ENCODE measurements at places on chromosomes 6 and 20.

- DNase-seq = no peak
These were observed 119.0 kb downstream of the RTN4IP1 start for GRCh38 chr6:106510090-106510970.

- no peak for DNase-seq
These were observed 75.8 kb downstream of the BCKDHB start for GRCh38 chr6:80182308-80182707.

DNA sequence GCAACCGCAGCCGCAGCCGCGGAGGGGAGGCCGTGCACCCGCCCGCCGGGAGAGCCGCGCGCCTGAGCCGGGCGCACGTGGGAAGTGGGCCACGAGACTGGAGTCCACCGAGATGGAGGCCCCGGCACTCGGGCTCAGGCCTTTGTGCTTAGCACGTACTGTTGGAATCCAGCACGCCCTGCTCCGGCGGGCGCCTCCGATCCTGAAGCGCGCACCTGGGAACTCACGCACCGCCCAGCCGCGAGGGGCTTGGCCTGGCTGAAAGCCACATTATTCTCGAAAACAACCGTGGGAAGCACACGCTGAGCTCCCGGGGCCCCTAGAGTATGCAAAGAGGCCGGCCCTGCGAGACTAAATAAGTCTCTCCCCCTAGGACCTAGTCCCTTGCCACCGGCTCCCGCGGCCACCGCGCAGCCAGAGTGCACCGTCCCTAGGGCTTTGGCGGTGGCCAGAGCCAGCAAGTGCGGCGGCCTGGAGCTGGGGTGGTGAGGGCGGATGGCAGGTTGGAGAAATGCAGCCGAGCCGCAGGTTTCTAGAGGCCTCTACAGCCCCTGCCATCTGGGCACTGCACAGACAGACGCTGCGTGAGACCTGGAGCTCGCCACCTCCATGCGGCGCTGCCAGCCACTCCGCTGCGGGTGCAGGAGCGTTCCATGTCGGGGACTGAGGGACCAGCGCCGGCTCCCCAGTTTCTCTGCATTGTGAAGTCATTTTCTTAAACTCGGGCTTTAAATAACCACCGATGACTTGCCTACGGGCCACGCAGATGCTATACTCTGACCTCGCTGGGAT, 42.0 kb upstream of the LY86 start:
- no peak for DNase-seq

DNA sequence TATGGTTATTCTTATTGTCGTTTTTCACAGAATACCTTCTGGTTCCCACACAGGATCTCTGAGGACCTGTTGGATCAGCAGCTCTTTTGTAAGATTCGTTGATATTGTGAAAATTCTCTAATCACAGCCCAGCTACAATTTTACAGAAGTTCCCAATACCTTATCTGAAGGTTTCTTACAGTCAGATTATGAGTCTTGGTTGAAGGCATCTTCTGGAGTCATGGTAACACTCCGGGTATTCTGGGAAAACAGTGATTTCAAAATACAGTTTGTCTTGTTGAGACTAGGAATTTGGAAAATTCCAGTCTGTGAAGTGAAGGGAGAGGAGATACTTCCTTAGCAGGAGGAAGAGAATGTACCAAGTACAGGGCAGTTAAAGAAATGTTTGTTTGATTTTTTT, 22.2 kb upstream of the HLA-C start:
- DNase-seq = no peak

GRCh38 chr20:44643596-44644229, 7.8 kb downstream of the ADA start:
- DNase-seq = no peak

GRCh38 chr6:44833248-44833647, 445.7 kb downstream of the CDC5L start:
- DNase-seq = no peak

DNA sequence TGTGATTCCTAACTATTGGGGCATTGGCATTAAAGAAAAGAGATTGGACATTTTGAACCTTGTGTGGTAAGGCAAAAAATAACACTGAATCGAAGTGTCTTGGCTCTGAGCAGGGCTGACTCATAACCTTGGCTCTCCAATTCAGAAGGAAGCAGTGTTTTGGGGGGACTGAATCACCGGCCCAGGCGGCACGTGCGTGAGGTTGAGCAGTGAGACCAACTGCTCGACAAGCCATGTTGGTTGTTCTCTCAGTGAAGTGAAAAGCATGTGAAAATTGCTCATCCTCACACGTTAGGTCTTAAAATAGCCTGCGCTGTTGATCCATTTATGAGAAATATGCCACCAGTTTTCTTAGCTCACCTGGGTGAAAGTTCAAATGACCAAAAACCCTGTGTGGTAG, 137.8 kb upstream of the SPACA1 start:
- DNase-seq = no peak

GRCh38 chr6:152503546-152503945, 133.6 kb downstream of the SYNE1 start:
- no peak for DNase-seq

DNA sequence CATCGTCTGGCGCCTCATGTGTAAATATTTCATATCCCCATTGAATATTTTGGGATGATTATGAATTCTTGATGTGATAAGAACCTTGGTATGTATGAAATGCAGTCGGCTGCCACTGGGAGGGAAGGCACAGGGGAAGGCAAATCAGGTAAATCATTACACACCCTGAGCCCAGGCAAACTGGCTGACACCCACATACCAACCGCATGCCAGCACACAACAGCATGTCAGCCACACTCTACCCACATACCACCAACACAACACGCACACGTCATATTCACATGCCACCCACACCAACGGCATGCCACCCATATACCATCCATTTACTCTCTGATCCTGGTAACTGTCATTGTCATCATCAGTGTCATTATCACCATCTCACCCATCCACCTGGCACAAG, 28.3 kb upstream of the MDGA1 start:
- no peak for DNase-seq

GRCh38 chr6:91781946-91782345, 1195.1 kb upstream of the MAP3K7 start:
- no peak for DNase-seq

GRCh38 chr6:42100029-42100901, 42.2 kb downstream of the C6orf132 start:
- no peak for DNase-seq

- DNase-seq = no peak
These were observed 188.9 kb downstream of the PLCB1 start for GRCh38 chr20:8321001-8321400.

DNA sequence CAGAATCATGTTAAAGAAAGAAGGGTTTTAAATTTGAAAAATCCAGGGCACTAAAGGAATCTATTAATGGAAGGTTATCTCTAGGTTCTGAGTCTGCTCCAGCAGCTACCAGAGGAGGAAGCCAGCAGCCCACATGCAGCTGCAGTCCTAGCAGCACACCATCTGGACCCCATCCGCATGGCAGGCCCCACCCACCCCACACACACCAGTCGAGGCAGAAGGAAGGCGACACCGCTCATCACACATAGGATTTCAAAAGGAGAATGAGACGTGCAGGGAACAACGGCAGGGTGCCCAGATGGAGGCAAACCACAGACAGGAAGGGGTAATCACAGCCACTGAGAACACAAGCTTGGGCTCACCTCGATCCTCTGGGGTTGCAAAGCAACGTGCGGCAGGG, 78.9 kb downstream of the GINS1 start:
- DNase-seq = no peak

DNA sequence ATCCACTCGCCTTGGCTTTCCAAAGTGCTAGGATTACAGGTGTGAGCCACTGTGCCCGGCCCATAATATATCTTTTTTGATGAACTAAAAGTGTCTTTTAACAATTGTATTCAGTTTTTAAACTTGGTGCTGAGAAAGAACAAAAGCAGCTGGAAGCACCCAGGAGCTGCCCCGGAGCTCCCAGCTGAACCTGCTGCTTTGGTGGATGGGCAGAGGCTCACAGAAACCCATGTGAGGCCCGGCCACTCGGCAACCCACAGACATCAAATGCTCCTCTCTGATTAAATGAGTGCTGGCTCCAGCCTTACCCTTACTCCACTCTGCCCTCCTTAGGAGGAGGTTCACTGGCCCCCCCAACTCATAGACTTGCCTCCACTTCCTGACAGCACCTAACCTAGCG, 59.4 kb upstream of the FRMD1 start:
- no peak for DNase-seq

DNA sequence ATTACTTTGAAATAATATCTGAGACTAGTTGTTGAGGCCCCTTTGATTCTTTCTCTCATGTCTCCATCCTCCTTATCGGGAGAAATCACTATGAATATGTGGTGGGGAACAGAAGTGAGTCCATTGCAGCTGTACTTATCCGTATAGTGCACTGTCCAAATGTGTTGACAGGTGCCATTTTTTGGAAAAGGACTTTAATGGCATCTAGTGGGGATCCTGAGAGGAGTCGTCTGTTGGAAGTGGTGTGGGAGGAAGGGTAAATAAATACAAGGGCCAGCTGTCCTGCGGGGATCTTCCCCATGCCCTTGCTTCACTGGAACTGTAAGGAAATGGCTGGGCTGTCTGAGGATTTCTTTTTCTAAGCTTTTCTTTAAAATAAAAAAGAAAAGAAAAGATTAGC, 19.4 kb downstream of the TPX2 start:
- DNase-seq = no peak

DNA sequence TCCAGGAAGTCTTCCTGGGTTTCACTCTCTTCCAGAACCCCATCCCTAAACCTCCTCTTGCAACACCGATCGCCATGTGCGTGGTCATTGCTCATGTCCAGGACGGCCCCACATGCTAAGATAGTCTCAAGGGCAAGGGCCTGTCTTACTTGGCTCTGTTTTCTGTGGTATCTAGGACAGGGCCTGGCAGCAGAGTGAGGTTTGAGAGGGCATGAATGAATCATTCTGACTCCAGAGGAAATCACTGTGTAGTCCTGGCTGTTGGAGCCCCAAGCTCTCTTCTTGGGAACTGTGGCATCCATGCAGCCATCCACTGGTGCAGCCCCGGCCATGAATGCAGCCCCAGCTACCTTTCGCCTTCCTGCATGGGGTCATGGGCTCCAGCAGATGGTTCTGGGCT, 12.4 kb downstream of the SIRPA start:
- no peak for DNase-seq

DNA sequence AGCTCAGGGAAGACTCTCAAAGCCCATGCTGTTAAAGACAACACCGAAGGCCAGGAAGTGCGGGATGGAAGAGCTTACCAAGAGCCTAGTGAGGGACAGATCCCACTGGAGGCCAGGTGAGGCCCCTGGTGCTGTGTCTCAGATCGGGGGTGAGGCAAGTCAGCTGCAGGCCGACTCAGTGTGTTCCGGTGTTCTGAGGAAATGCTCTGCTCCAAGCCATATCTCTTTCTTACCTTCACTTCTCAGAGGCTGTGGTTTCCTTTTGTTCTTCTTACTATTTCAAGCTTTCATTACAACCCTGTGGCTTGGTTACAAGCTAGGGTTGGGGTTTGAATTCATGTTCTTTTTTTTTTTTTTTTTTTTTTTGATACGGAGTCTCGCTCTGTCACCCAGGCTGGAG, 114.3 kb upstream of the ZFP64 start:
- no peak for DNase-seq

DNA sequence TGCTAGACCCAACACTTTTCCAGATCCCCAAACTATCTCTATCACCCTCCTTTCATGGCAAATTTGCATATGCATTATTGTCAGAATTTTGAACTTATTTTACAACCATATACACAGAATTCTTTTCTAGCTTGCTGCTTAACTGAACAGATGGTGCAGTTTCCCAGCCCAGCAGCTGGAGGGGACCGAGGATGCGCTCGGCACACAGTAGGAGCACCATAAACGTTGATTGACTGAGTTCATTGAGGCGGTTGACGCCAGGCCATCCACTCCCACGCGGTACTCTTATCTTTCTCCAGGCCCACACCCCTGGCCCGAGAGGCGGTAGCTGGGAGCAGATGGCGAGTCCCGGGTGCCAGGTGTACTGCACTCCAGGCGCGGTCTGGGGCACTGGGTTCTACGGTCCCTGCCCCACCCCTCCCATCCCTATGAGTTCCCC, 6.8 kb upstream of the SOX4 start:
- no peak for DNase-seq

DNA sequence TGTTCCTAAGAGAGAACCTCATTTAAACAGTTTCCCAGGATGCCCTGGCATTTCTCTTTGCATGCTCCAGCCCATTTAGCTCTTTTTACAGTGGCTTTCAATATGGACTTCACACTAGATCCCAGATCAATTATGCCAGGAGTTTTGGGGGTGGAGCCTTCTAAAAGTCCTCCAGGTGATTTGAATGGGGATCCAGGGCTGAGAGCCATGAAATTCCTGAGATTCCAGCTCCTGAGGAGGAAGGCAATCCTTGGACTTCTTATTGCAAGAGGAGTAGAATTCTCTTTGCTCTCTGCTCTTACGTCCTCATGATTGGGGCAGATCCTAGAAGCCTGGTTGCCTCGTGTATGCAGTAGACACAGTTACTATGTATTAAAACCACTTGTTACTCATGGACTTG, 184.2 kb downstream of the DHX35 start:
- DNase-seq = no peak

DNA sequence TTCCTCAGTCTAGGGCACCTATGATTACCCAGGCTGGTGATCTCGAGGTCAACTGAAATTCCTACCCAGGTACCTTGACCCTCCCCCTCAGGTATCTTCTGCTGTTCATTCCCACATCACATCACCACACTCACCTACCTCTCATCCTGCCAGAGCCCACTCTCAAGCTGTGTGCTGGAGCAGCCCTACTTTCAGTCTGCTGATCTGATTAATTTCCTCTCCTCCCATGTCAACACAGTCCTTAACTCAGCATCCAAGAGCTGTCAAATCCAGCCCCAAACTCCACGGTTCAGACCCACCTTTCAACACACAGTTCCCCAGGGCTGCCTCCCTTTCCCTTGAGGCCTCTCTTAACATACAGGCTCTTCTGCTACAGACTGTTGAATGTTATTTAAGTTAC, 42.4 kb downstream of the EZR start:
- no peak for DNase-seq

- DNase-seq = no peak
These were observed 59.2 kb downstream of the RBM38 start for GRCh38 chr20:57450419-57450818.

DNA sequence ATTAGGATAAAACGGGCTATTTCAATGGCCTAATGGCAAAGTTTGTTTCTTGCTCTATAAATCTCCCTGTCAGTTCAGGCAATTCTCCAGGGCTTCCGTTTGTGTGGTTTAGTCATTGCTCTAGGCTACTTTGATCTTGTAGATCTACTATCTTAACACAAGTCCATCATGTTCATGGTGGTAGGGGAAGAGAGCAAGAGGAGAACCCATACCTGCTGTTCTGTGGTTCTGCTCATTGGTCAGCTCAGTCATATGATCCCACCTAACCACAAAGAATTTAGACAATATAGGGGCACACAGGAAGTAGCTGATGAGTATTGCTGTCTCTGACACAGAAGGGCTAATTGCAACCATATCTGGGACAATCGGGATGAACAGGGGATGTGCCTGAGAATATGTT, 4.9 kb upstream of the DEK start:
- DNase-seq = no peak
